ENCODE measurements at places on chromosomes 6 and 20. TPM values are rescaled to one million over a fixed set of nuclear protein-coding genes. Genes with fewer than 3 reads are reported as not detected.

Gene PAK5
- not detected for total RNA-seq

GRCh38 chr6:424741-425417 is 33.3 kb downstream of the IRF4 start:
- DNase-seq: no peak

DNA sequence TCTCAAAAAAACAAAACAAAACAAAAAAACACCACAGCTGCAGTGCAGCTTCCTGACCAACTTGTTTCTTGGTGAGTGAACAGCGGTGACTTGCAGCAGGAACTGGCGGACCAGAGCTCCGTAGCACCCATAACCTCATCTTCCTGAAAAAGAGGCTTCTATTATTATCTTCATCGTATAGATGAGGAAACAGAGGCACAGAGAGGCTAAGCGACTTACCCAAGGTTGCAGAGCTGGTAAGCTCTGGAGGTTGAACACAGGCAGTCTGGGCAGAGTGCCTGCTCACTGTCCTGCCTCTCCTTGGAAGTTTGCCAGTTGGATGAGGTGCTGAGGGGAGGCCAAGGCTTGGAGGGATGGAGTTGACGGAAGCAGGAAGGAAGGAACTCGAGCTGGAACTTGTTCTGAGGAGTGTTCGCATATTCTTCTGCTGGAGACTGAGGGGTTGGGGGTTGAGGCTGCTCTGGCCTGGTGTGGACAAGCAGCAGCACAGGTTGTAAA is 47.9 kb upstream of the CCDC167 start:
- no peak for DNase-seq

Gene SAMD10
- 0.84 TPM for total RNA-seq

Gene FOXO3
- total RNA-seq: 129 TPM

Gene FNDC11
- total RNA-seq: not detected

DNA sequence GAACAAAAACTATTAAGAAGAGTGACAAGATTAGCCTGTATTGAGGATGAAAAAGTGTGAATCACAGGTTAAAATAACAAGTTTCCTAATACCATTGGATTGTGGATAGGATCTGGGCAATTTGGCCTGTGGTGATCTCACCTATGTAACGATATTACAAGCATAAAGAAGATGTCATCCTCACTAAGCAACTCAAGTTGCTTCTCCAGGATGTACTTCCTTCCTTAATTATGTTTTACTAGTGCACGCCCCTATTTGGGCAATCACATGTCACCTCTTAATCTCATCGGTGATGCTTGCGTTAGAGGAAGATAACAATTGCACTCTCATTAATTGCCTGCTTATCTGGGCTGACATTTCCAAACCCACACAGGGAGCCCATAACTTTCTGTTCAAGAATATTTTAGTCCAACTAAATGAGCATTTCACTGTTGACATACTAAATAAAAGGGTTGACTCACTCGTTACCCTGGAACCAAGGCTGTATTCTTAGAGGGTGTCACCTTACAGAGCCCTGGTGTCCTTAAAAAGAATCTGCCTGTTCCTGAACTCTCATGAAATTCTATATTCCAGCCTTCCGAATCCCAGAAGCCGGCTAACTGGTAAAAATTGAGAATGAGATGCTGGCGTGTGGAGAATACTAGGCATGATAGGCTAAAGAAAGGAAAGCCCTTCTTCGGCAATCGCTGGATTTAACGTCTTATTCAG is 88.2 kb upstream of the ATXN1 start:
- no peak for DNase-seq

- DNase-seq: no peak
These were observed 15.1 kb upstream of the MPC1 start for GRCh38 chr6:166397849-166398248.

Gene RSPO3
- total RNA-seq: 40.1 TPM
